ENCODE measurements at places on chromosomes 5 and 9.

- no peak for DNase-seq
These were observed 5.5 kb downstream of the MRNIP start for GRCh38 chr5:179852993-179853547.

- DNase-seq, result no peak
These were observed 3.4 kb downstream of the VCAN start for GRCh38 chr5:83474991-83475390.

DNA sequence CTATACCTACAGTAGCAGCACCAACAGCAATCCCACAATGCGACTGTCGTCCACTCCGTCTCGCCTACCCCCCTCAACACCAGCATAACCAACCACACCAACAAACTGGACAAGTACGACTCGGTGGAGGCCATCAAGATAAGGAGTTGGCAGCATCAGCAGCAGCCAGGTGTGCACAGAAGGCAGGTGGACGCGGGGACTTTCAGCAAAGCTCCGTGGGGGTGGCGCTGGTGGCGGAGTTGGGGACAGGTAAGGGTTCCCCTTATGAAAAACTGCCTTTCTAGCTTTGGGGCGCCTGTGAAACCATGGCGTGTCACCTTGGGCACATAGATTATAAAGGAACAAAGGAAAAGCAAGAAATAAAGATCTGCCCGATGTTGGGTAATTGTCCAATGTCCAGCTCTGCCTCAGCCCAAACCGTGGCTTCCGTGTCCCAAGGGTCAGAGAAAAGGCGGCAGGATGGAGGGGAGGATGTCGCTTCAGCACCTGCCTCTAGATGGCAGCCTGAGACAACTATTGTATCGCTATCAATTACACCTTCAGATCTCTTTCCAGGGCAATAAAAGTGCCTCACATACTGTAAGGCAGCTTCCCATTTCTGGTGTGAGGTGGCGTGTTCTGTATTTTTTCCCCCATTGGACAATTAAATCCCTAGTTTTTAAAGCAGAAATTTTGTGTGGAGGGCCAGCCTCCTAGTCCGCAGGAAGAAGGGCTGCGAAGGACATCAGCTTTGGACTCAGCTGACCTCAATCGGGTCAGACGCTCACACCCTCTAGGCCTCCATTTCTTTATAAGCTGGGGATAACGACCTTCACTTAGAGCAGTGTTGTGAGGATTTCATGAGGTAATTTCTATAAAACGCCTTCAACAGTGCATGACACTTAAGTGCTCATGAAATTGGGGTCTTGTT lies 58.8 kb downstream of the MTRR start:
- peak; percentile 43 for DNase-seq

DNA sequence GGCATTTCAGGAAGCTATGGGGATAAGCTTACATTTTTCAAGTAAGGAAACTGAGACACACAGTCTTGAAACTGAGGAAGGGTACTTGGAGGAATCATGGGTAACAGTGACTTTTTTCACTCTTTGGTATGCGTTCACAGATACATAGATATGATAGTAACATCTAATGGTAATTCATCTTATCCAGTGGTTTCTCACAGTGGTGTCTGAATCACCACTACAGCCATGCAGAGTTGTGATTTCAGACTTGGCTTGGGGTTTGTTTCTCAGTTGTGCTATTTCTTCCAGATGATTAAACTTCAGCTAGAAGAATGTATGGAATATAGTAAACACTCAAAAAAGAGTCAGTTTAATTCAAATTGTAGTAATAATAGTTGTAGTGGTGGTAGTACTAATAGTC lies 239.1 kb upstream of the NUDT12 start:
- DNase-seq, result no peak

GRCh38 chr5:157106630-157107461 lies 2.0 kb downstream of the HAVCR2 start:
- DNase-seq, result peak; percentile 43

GRCh38 chr9:99787556-99787955 lies 34.1 kb upstream of the NR4A3 start:
- no peak for DNase-seq

- no peak for DNase-seq
These were observed 16.3 kb downstream of the POLR1E start for GRCh38 chr9:37501957-37502596.

DNA sequence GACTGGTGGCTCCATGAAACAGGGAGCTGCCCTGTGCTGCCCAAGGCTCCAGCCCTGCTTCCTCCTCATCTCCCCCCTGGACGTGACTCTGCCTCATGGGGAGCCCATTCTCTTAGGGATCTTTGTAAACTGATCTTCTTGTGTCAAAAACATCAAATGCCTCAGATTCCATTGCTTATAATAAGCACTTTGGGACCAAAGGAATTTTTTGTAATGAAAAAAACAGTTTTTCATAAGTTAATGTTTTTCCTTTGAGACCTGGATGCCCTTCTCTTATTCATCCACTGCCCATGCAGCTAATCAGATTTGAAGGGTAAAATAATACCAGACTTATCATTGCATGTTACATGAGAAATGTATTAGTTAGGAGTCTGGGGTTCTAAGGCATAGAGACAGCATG lies 41.7 kb downstream of the PALM2AKAP2 start:
- no peak for DNase-seq

GRCh38 chr9:82969291-82969690 lies 93.7 kb downstream of the RASEF start:
- DNase-seq, result no peak

GRCh38 chr5:151179489-151179840 lies 21.9 kb upstream of the ANXA6 start:
- no peak for DNase-seq

- no peak for DNase-seq
These were observed 129.4 kb upstream of the GPR151 start for GRCh38 chr5:146645342-146645741.

DNA sequence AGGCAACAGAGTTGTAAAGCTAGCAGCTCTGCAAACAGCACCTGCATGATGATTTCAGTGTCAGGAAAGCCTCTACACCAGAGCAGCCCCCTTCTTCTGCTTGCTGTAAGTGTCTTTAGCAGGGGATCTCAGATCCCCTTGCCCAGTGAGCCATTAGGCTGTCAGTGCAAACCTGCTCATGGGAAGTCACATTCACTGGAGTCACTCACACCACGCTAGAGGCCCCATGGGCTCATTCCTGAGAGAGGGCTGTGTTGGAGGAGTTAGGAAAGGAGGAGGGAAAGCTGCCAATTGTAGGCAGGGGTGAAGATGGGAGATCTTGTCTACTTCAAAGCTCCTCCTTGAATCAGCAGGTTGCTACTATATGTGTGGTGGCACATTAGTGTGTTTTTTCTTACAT lies 275.2 kb downstream of the SMARCA2 start:
- DNase-seq, result no peak

GRCh38 chr5:59500014-59500413 lies 393.5 kb downstream of the PDE4D start:
- DNase-seq, result no peak

- no peak for DNase-seq
These were observed 249.5 kb downstream of the MAN2A1 start for GRCh38 chr5:109939116-109939682.

DNA sequence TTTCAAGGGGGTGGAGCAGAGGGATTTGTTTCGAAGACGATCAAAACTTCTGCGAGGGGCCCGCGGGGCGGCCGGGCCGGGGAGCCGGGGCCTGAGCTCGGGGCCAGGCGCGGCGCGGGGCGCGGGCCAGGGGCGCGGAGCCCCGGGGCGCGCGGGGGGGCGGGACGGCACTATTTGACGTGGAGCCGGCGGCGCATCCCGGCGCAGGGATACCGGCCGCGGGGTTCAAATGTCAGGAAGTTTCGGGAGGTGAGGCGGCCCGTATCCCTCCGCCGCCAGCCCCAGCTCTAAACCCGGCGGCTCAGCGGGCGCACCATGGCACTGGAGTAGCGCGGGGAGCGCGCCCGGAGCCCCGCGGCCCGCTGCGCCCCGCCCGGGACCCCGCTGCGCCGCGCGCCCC lies at the start of gene LMX1B:
LMX1B (plus strand) TSS at position 278 of the 400 bp plus-strand sequence. CDS start 522 bp downstream, outside the sequence.
- DNase-seq, result no peak

DNA sequence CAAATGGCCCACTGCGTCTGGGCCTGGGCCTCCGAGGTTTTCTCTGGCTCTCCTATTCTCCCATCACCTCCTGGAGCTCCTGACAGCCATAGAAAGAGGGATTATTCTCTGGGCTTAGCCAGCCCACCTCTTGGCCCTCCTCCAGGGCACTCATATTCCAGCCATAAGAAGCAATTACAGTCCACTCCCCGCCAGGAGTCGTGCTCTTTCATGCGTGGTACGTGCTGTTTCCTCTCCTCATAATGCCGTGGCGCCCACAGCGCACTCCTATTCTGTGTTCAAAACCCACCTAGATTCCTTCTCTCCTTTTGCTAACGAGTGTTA lies 240.8 kb upstream of the ZNF462 start:
- no peak for DNase-seq

DNA sequence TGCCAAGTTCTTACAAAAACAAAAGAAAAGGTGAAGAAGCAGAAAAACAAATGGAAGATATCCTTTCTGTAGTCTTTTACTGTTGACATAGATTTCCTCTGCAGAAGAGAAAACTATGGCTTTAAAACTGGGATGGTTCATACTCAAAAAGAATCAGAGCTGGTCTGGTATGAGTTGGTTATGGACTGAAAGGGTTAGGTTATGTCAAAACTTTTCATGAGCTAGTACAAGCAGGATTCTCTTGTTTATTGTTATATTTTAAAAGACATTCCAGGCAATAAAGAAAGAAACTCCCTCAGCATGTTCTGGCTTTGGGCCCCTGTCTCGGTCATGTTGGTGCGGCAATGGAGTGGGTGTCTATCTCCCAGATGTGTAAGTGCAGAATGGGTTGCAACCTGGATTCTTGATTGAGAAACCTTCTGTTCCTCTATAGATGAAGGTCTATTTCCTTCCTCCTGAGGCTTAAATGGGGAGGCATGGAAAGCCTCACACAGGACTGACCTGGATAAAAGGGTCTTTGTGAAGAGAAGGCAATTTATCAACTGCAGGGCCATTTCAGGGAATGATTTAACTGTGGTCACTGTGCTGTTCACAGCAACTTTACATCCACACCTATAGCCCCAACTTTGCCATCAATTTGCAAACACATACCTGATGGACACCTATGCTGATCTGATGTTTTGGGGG lies 209.6 kb upstream of the TNC start:
- DNase-seq, result no peak

- DNase-seq, result no peak
These were observed 17.0 kb upstream of the ERGIC1 start for GRCh38 chr5:172816925-172817562.

DNA sequence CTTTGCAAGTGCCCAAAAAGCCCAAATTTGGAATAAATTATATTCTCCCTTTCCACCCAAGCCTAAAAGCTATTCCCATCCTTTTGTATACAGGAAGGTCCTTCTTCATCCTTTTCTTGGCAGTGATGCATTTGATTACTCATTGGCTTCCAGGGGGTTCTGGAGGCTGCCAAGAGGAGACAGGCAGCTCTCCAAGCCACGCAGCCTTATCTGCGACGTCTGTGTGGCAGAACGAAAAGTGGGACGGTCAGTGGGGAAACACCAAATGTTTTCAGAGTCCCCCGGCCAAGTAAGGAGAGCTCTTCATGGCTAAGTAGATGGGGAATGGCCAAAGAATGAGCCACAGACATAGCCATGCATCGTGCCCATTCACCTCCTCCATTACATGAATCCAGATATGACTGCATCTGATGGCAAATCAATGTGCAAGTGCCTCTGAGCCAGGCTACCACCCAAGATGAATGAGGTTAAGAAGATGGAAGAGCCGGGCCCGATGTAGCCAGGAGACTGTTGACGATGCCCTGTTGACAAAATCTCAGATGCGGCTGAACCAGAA lies 12.1 kb downstream of the ADAM19 start:
- DNase-seq, result no peak

DNA sequence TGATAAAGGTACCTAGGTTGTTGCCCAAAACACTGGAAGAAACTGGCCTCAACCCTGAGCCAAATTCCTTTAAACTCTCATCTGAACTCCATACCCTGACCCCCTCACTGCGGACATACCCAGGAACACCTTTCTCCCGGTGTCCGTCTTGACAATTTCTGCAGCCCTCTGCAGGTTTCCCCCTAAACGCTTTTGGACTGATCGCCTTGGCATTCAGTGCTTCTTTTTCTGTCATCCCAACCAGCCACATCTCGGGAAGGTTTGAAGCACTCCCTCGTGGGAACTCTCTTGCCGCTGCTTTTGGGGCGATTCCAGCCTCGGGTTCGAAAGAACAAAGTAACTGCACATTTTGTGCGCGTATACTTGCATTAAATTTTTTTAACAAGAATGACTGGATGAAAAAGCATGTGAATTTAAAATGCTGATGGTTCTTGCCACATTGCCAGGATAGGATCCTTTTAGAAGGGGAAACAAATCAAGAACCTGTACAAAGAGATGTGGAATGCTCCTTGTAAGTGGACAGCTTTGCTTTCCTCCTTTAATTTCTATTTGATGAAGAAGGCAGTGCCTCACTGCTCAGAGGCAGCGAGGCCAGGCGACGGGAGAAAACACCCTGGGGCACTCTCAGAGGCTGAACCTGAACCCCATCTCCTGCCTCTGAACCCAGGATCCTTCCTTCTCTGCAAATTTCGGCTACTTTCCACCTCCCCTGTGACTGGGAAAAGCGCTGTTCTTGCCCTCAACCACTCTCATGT lies 615 bp downstream of the PSMD5 start:
- no peak for DNase-seq

GRCh38 chr5:141560151-141560550 lies 58.6 kb downstream of the DIAPH1 start:
- DNase-seq, result no peak

DNA sequence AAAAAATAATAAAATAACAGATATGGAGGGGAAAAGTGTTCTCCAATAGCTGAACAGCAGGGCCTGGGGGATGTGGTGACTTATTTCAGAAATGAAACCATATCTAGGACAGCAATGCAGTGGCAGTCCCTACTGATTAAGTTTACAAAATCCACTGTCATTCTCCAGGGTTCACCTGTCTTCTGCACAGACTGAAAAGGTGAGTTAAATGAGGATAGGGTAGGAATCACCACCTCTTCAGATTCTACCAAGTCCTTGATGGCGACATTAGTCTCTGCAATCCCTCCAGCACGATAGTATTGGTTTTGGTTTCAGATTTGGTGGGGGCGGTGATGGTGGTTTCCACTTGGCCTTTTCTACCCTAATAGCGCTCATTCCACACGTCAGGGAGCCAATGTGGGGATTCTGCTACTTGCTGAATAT lies 32.3 kb upstream of the NPM1 start:
- peak; percentile 37 for DNase-seq

DNA sequence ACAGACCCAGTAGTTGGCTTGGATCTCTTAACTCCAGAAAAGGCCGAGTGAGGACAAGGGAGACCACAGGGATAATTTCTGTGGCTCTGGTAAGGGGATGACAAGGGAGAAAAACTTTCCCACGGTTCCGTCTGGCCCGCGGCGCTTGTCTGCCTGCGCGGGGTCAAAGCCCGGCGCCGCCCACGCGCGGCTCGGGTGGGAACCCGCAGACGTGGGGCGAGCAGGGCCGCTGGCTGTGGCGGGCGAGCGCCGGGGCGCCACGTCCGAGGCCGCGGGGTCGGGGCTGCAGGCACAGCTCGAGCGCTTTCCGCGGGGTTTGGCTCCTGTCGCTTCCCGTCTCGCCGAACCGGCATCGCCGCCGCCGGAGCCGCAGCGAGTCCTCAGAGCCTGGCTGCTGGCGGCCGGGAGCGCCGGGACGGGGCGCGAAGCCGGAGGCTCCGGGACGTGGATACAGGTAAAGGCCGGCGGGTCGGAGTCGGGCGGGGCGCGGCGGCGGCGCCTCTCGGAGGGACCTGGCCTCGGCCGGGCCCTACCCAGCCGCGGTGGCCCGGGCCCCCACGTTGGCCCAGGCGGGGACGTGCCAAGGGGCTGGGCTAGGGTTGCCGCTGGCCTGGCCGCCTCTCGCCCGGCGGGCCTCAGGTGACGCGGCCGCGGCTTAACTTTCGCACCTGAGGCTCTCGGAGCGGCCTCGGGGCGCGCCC lies at the start of gene RNF180:
RNF180 (plus strand) TSS at position 344 of the 701 bp plus-strand sequence. CDS start 34,965 bp downstream, outside the sequence.
- peak; percentile 2 for DNase-seq

- no peak for DNase-seq
These were observed 328.4 kb downstream of the ARHGEF28 start for GRCh38 chr5:73954381-73954780.

All from activated T-cell treated with anti-CD3 and anti-CD28 coated beads, Interleukin-2, amount 50 U/mL, for 72 hours (primary cell).